Muscle of back (tissue), 13 donors: ENCODE measurements at places on chromosomes 11 and 22. TPM values are rescaled to one million over a fixed set of nuclear protein-coding genes. Genes with fewer than 3 reads are reported as not detected.

Gene CFAP300
- polyA plus RNA-seq = 1.9 TPM

Gene KRTAP5-5
- not detected for polyA plus RNA-seq

Gene OR52N4
- polyA plus RNA-seq = not detected

Gene SLC1A2
- polyA plus RNA-seq = 0.38 TPM

Gene ABCC8
- polyA plus RNA-seq = 4.8 TPM

Gene DKK3
- 68.0 TPM for polyA plus RNA-seq

Gene ASPHD2
- 1.1 TPM for polyA plus RNA-seq

Gene SAA4
- polyA plus RNA-seq = not detected

Gene GPR83
- 0.17 TPM for polyA plus RNA-seq

Gene GRAP2
- polyA plus RNA-seq = 0.50 TPM

Gene TNNT3
- 7,243 TPM for polyA plus RNA-seq

Gene SPA17
- 2.7 TPM for polyA plus RNA-seq

Gene MMP11
- polyA plus RNA-seq = 12.4 TPM

Gene CNIH2
- polyA plus RNA-seq = 2.2 TPM

Gene KRTAP5-10
- not detected for polyA plus RNA-seq

Gene TMEM191C
- 0.17 TPM for polyA plus RNA-seq
